Kidney glomerular epithelial cell (primary cell): ENCODE measurements at places on chromosomes 3 and 15.
A peak's percentile ranks its signal among the peaks of the same experiment; 100 is the strongest.

GRCh38 chr3:62758296-62759066 lies 116.7 kb downstream of the CADPS start:
- no peak for DNase-seq

DNA sequence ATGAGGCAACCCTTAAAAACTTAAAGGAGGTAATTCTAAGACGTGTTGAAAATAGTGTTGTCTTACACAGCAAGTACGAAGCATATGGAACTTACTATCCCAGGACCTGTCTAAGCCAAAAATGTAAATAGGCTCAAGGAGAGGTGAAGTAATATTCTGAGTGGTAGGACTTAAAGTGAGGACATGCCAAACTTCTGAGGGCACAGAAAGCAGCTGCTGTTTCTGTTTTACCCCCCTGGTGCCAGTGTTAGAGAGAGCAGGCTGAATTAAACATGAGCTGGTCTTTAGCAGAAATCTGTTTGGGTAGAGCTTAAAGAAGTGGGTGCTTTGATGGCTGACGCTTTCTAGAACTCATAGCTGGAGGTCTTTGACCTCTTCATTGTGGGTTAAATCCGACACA lies 149.7 kb upstream of the NPHP3 start:
- no peak for DNase-seq

GRCh38 chr3:143121241-143122088 lies 1.9 kb downstream of the CHST2 start:
- DNase-seq, result peak; percentile 9

GRCh38 chr3:36937492-36937891 lies 7.4 kb downstream of the TRANK1 start:
- DNase-seq, result peak; percentile 29

GRCh38 chr15:27241943-27242342 lies 271.0 kb downstream of the GABRG3 start:
- DNase-seq, result no peak

GRCh38 chr3:20462723-20463122 lies 276.7 kb upstream of the SGO1 start:
- no peak for DNase-seq

DNA sequence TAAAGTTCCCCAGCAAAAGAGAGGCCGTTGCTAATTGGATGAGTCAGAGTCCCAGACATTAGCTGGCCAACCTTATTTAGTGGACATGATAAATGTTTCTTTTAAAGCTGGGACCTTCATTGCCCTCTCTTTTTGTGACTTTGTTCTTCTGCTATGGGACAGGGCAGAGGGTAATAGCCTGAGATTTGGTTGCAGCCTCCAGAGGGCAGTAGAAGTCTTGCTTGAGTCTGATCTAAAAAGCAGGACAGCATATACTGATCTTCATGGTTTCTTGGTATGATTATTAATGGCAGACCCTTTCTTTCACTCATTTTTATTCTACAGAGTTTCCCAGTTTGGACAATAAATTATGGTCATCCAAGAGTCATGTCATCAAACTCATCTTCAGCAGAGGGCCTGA lies 25.1 kb upstream of the ZKSCAN7 start:
- DNase-seq, result no peak

- no peak for DNase-seq
Observed at GRCh38 chr15:66948294-66948693, 117.1 kb upstream of the SMAD3 start.

- no peak for DNase-seq
Observed at GRCh38 chr15:88985547-88986393, 72.6 kb upstream of the MFGE8 start.

DNA sequence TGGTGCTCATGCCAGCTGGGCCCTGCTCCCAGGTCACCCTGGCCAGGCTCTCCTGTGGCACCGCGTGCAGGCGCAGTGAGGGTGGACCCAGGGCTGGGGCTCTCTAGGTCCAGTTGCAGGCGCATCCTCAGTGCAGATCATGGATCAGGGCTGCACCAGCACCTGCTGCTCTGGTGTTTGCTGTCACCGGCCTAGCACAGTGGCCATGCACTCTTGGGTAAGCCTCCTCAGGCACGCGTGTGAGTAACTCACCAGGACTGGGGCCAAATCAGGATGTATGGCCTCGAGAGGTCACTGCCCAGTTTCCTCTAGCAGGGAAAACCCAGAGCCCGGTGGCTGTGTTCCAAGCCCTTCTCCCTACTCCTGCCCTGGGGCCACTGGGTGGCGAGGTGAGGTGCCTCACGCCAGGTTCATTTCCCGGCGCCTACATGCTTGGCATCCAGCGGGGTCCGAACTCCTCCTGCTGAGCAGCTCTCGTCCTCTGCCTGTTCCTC lies 45.5 kb upstream of the SLC41A3 start:
- DNase-seq, result no peak

DNA sequence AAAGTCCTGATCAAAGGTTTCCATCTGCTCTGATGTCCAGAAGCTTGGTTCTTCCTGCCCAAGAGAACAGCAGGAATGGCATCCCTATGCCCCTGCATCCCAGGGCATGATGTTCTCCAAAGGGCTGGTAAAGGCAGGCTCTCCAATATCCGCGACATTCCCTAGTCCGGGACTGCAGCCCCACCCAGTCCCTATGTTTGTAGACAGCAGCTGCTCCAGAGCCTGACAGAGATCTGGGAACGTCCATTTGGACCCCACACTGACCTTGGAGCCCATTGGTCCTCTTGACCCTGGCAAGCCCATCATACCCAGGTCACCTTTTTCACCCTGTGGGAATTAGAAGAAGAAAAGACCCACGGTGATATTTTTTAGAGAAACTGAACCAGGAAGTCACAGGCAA lies 46.3 kb downstream of the COLQ start:
- DNase-seq, result no peak

GRCh38 chr3:83662381-83662960 lies 1296.3 kb upstream of the CADM2 start:
- DNase-seq, result no peak

DNA sequence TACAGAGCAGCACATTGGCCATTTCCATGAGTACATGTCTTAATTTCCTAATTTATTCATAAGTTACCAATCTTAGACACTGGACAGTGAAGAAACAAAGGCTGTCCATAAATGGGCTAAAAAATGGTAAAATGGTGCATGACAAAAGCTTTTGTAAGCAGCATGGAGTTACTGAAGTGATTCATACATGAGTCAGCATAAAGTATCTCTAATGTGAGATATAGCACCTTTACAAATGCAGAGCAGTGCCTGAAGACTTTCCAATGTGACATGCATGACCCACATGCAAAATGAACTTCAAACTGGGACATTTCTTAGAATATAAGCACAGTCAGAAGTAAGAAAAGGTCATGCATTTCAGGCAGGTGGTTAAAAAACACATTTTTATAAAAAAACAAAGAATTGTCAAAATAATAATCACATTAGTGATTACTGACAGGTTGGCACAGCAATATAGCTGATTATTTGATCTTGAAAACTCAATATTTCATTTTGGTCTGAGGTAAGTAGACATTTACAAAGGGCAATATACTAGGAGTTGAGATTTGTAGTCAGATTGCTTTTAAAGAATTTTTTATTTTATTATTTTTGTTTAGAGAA lies 299.3 kb downstream of the PLCL2 start:
- DNase-seq, result peak; percentile 57

GRCh38 chr15:77029166-77030047 lies 34.5 kb downstream of the PSTPIP1 start:
- no peak for DNase-seq

GRCh38 chr15:47553947-47554346 lies 163.4 kb upstream of the SEMA6D start:
- no peak for DNase-seq

GRCh38 chr3:185912929-185913901 lies 24.6 kb downstream of the TRA2B start:
- no peak for DNase-seq

DNA sequence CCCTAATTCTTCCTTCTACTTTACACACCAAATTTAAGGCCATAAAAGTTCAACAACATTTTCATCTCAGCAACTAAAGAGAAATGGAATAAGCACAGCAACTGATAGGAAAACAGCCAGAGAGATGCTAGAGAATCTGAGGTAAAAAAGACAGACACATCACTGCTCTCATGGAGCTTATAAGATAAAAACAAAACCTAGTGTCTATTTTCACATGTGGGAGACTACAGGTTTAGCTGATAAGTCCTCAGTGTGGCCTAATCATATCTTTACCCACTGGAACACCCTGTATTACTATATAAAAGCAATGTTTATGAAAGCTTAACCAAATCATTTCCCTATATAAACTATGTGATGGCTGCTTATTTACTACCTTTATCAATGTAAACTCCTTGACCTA lies 33.0 kb downstream of the KPNA4 start:
- DNase-seq, result no peak
